Brain microvascular endothelial cell (primary cell): ENCODE measurements at places on chromosomes 12 and 14.

DNA sequence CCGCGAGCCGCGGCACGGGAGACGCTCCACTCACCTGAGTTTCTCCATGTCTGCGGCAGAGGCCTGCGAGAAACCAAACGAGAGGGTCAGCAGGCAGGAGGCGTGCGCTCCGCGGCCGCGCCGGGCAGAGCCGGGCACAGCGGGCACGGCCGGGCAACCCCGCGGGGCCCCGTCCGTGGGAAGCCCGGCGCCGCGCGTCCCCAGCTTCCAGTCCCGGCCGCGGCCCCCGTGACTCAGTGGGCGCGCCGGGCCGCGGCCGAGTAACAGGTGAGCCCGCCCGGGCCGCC lies 19.4 kb downstream of the BEGAIN start:
- DNase-seq: no peak

GRCh38 chr12:114395233-114395632 lies 10.7 kb downstream of the TBX5 start:
- no peak for DNase-seq

GRCh38 chr12:7155471-7156034 lies 25.4 kb downstream of the CLSTN3 start:
- no peak for DNase-seq

DNA sequence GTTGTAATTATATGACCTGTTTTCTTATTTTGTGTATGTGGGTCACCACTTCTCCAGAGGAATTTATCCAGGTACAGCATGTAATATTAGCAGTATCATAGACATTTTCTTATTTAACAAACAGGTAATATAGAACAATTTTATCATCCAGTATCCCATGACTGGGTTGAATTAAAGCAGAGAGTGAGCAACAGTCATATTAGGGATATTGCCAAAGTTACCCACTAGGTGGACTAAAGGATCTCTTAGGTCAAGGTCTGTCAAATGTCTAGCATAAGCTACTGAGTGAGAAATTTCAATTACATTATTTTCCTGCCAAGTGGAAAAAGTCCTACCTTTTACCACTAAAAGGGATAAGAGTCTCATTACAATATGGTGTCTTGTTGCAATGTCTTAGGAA lies 62.1 kb upstream of the TRIM9 start:
- no peak for DNase-seq

GRCh38 chr12:47901063-47901717 lies 3.6 kb downstream of the VDR start:
- DNase-seq: no peak

DNA sequence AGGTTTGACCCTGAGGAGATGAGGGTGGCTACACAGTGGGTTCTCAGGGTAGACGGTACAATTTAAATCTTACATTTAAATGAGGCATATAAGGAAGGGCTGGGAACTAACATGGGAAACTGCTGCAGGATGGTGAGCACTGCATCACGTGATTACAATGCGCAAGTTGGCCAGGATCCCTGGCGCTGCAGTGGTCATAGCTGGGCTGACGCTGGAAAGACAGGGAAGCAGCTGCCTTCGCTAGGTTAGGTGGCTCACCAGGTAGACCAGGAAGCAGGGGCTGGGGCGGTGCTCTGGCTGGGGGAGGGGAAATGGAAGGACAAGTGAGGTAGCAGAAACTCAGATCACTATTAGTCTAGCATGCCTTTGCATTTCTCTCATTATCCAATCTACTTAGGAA lies 149.9 kb downstream of the FOXN3 start:
- DNase-seq: no peak

DNA sequence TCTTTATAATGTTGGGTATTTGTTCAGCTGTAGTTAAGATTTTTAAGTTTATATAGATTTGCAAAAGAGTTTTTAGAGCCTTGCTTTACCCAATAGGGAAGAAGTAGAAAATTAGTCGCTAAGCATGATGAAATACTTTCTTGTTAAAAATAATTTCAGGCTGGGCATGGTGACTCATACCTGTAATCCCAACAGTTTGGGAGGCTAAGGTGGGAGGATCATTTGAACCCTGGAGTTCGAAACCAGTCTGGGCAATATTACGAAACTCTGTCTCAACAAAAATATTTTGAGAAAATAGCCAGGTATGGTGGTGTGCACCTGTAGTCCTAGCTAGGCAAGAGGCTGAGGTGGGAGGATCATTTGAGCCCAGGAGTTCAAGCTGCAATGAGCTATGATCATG lies 18.7 kb upstream of the SCFD1 start:
- no peak for DNase-seq

GRCh38 chr12:46562625-46563225 lies 190.2 kb upstream of the SLC38A2 start:
- peak; percentile 83 for DNase-seq

DNA sequence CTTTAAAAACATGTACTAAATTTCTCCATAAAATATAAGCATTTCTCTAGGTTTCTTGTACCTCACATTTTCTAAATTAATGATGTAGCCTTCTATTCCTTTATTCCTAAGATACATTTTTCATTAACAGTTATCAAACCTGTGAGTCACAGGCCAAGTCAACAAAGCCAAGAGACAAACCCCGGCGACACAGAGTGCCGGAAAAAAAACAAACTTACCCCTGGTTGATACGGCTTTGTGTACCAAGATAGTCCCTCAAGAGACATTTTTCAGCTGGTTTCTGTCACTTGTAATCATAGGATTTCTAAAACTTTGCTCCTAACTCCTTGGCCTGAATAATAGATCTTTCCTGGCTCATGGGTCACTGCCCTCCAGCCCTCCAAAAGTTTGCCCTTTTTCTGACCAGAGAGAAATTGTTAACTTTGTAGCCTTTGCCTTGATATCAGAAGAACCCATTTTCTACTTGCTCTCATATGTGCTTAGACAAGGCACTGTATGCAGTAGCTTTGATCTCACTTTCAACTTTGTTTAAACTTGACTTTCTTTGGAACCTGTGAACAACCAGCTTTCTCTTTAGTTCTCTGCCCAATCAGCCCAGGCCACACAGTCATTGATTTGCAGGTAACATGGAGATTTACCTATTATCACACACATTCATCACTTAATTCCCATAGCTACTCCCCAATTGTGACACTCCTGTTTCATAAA lies 172.2 kb downstream of the PRKD1 start:
- DNase-seq: no peak

DNA sequence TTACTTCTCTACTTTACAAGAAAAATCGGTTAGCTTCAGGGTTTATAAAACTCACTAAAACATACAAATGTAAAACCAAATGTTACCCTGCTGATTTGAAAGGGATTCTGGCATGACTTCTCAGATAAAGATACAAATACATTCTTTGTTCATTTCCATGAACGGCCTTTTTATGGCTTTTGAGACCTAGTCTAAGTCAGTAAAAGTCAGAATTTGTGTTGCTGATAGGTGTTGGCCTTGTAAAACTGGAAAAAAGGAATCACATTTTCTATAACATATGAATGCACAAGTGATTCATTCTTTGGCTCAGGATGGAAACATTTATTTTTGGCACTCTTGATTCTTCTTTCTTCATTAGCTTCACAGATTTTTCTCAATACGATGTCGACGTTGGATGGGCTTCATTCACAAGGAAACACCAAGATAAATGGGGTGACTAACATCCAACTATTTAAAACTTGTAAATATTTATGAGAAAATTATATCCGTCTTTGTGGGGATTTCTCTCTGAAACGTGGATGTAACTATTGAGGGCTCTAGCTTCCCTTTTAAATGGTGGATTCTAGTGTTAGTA lies 27.0 kb upstream of the CPM start:
- DNase-seq: no peak

- DNase-seq: no peak
Observed at GRCh38 chr12:115474539-115475353, 790.8 kb upstream of the TBX3 start.

- peak; percentile 92 for DNase-seq
Observed at GRCh38 chr12:19382111-19382526, 57.2 kb upstream of the AEBP2 start.
